ENCODE measurements at places on chromosomes 7 and 10. TPM values are rescaled to one million over a fixed set of nuclear protein-coding genes. Genes with fewer than 3 reads are reported as not detected.

OR2A5 gene
- polyA plus RNA-seq, result not detected

CALHM2 gene
- 0.22 TPM for polyA plus RNA-seq

MSMB gene
- not detected for polyA plus RNA-seq

AKR1B15 gene
- not detected for polyA plus RNA-seq

PNLIPRP1 gene
- polyA plus RNA-seq, result not detected

ANK3 gene
- polyA plus RNA-seq, result 53.4 TPM

NEUROG3 gene
- polyA plus RNA-seq, result not detected

GRID1 gene
- 3.9 TPM for polyA plus RNA-seq

CYP2C9 gene
- 2.0 TPM for polyA plus RNA-seq

SFXN4 gene
- 34.2 TPM for polyA plus RNA-seq

GET4 gene
- polyA plus RNA-seq, result 8.6 TPM

APBB1IP gene
- not detected for polyA plus RNA-seq

MORN4 gene
- polyA plus RNA-seq, result 47.9 TPM

PRR15 gene
- not detected for polyA plus RNA-seq

ZNF467 gene
- polyA plus RNA-seq, result not detected

PRSS37 gene
- polyA plus RNA-seq, result 1.6 TPM

GIMAP7 gene
- 0.25 TPM for polyA plus RNA-seq

ZNF33B gene
- 27.2 TPM for polyA plus RNA-seq

TAS2R3 gene
- not detected for polyA plus RNA-seq

GPR15LG gene
- polyA plus RNA-seq, result not detected

NUDT1 gene
- 5.1 TPM for polyA plus RNA-seq

IL6 gene
- polyA plus RNA-seq, result not detected

CLDN4 gene
- polyA plus RNA-seq, result not detected

ZNF365 gene
- 21.0 TPM for polyA plus RNA-seq

Data from Purkinje cell (primary cell).